ENCODE measurements at places on chromosomes 5 and 9.
A peak's percentile ranks its signal among the peaks of the same experiment; 100 is the strongest.

- DNase-seq = no peak
These were observed 32.1 kb downstream of the MARCHF3 start for GRCh38 chr5:126998201-126998631.

DNA sequence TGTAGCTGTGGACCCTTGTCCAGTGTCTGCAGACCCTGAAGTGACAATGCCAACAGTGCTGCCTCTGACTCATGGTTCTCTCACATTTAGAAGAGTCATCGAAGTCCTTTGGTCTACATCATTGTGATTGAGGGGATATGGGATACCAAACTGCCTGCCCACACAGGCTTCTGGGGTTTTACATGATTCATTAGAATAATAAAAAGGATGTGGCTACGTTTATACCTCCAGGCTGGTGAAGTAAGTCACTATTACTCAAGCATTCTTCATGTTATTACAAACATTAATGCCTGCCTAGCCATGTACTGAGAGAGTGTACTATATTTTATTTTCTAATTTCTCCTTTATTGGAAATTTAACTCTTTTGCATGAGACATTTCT lies 365.7 kb downstream of the SPATA31D1 start:
- no peak for DNase-seq

GRCh38 chr5:103271570-103272289 lies 13.2 kb downstream of the MACIR start:
- DNase-seq = no peak

GRCh38 chr9:115015018-115015635 lies 84.7 kb upstream of the TNFSF8 start:
- DNase-seq = no peak

GRCh38 chr5:108531367-108532128 lies 149.7 kb upstream of the FBXL17 start:
- DNase-seq = no peak

DNA sequence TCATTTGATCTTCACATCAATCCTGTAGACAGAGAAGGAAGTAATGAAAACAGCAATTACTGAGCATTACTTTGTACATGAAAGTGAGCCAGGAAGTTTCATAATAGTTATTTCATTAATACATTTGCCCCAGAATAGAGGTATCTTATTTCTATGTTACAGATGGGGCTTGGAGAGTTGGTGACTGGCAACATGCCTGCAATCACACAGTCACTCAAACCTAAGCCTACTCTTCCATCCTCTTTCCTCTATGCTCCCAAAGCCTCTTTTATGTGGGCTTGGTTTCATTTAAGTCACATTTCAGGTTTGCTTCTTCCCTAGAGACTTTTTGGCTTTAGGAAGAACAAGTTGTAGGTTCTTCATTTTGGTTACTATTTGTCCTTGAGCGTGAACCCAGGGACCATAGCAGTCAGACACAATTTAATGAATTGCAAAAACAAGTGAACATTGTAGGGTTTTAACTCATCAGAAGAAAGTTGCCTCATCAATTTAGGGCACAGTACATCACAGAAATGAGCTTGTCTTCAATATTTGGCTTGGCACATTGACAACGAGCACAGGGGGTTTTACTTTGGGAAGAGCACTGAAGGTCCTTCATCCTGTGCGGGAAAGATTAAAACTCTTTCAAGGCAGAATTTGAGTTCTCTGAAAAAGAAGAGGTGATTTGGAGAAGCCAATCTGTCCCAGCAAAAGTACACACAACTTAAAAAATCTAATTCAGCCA lies 381.1 kb downstream of the TMEM38B start:
- DNase-seq = no peak

DNA sequence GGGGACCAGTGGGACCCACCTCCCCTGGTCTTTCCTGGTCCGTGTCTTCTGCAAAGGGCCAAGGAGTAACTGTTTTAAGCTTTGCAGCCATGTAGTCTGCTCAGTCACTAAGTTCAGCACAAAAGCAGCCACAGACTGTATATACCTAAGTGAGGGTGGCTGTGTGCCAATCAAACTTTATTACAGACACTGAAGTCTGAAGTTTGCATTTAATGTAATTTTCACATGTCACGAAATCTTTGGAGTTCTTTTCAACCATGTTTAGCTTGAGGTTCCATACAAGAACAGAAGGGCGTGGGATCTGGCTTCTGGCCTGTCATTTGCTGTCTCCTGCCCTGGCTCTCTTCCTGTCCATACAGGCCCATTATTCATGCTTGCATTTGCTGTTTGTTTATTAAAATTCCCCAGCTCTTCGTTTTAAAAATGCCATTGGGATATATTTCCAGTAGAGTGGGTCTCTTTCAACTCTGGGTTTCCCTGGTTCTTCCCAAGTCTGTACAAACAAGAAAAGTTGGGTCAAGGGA lies 64.2 kb upstream of the ECM2 start:
- DNase-seq = no peak

DNA sequence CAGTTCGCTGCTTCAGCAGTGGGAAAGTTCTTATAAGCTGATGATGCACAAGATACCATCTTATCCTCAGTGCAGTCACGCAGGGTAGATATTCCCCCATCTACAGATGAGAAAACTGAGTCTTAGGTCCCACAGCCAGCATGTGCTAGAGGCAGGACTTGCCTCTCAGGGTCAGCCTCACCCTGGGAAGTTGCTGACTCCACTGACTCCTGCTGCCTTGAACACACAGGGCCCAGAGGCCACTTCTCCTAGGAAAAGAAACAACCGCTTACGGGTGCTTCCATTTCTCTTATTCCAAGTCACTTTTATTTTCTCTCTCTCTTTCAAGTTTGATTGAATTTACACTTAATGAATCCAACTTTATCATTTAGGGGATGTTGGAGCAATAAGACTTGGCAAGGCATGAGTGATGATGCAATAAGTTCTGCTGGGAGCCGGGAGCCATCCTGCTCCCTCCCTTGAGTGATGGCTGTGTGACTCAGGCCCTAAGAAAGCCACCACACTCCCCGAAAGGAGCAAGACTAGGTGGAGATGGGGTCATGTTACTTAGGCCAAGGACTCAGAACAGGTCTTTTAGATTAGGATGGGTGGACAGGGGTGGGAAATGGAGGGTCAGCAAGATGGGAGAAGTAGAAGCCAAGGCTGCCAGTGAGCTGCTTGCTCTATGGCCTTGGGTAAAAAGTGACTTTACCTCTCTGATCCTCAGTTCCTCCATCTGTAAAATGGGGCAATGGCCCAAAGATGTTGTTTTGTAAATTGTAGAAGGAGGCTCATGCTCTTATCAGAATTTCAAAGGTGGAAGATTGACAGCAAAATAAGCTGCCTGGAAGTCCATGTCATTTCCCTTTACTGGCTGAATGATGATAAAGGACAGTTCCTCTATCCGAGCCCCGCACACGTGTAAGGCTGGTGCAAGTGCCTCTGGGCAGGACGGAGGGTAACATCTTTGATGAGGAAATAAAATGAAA lies 67.4 kb upstream of the ZNF618 start:
- DNase-seq = no peak

- no peak for DNase-seq
These were observed 460.2 kb downstream of the ICE1 start for GRCh38 chr5:5882706-5883105.

DNA sequence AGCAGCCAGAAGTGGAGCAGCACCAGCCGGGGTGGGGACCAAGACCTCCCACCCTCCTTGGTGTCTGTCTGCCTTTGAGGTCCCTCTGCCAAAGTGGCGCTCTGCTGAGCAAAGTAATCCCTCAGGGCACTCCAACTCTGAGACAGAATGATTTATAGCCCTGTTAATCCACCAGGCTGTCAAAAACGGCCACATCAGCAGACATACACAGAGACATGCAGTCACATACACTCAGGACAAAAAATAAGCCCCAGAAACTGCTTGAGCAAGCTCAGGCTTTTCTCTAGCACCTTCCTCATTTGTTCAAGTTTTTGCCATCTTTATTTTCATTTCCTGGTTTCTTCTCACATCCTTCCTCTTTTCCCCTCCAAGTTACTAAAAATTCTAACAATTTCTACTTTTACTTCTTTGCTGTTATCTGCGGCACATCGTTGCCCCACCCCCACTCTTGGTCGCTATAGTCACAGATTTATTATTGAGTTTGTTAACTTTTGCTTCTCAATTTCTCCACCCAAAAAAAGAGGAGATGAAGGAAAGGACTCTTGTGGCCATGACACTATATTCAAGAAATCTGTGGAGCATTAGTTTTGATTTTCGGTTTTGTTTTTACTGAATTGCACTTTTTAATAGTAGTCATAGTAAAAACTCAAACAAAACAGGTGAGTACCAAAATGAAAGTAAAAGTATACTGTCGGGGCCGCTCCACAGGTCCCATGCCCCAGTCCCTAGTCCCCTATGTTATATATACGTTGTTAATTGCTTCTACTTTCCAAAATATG lies 17.4 kb upstream of the ADRB2 start:
- peak; percentile 52 for DNase-seq

GRCh38 chr9:101966691-101967090 lies 228.2 kb upstream of the GRIN3A start:
- no peak for DNase-seq

DNA sequence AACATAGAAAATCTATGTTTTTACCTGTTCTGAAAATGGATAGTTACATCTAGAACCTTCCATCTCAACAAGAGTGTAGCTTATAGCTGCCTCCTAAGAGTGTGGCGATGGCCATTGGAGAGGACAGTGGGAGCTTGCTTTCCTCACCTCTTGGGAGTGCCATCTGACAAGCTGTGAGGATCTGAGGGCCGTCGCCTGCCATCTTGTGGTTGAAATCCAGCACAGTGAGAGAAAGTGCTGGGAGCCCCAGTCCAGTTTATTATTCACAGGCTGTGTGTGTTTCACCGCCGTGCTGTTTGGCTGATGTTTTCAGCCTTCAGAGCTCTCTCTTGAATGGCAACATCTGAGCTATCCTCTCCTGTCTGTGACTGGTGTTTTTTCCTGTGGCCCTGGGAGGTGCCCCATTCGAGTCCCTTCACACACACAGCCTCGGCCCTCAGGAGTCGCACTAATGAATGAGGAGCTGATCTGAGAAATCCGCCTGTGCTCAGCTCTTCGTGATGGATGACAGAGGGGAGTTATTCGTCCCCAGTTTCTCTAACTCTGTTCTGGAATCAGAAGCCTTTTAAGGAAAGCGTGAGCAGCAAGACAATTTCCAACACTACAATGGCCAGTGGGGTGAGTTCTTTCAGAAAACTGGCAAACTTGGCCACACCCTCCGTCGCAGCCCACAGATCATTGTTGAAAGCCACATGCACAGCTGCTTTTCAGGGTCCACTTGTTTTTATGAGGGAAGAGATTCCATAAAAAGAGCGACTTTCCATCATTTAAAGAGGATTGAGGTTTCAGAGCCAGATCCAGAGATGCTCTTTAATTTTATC lies 170.3 kb downstream of the PDZD2 start:
- peak; percentile 10 for DNase-seq

GRCh38 chr9:5557606-5558587 lies 47.6 kb downstream of the PDCD1LG2 start:
- DNase-seq = peak; percentile 75

- no peak for DNase-seq
These were observed 293.0 kb downstream of the CDH12 start for GRCh38 chr5:22560147-22560546.

- DNase-seq = no peak
These were observed 50.7 kb downstream of the COL15A1 start for GRCh38 chr9:98994172-98995058.

Measured in activated CD4-positive, alpha-beta T cell treated with anti-CD3 and anti-CD28 coated beads, Interleukin-2, amount 10 ng/mL, durations not matched to agents 7 days and 5 days (primary cell).